ENCODE measurements at places on chromosomes 6 and 20.

GRCh38 chr6:79922018-79922417, 25.3 kb downstream of the ELOVL4 start:
- no peak for DNase-seq

GRCh38 chr6:133701633-133702331, 187.1 kb upstream of the TCF21 start:
- DNase-seq = no peak

GRCh38 chr6:11960909-11961779, 51.0 kb upstream of the HIVEP1 start:
- no peak for DNase-seq

DNA sequence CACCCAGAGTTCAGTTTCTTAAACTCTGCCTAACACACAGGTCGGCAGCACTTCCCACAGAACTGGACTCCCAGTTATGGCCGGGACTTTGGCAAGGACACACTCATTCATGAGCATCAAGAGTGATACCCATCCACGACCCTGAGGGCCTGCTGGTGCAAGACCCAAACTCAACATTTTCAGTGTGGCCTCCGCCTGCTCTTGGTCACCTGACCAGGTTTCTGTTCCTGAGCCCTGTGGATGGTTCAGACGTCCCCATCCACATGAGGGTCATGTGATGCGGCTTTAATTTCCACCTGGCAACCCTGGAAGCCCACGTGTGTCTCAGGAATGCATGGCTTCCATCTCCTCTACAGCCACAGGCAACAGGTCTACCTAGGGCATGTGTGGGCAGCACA, 245.3 kb downstream of the DLL1 start:
- DNase-seq = no peak

DNA sequence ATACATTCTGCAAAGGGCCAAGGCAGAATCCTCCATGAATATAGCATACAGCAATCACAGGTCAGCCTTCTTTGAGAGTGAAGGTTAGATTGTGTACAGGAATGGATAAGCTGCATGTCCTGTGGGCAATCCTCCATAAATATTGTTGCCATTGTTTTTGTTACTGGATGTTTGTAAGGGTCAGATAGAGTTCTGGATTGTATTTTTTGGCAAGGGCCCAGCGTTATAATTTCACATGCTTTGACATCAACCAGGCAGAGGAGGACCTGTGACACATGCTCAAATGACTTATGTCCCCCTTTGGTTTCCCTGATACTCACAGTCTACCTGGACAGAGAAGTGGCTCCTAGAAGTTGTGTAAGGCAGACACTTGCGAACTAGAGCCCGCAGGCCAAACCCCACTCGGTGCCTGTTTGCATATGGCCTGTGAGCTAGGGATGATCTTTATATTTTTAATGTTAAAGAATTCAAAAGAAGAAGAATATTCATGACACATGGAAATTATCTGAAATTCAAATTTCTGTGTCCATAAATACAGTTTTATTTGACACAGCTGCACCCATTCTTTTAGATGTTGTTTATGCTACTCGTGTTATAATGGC, 5.4 kb downstream of the LY86 start:
- no peak for DNase-seq

Data from activated T-helper 1 cell treated with Interleukin-2 at 50 U/mL for 16 hours (primary cell).